Endodermal cell (in vitro differentiated cells): ENCODE measurements at places on chromosomes 7 and 10. TPM values are rescaled to one million over a fixed set of nuclear protein-coding genes. Genes with fewer than 3 reads are reported as not detected.
A peak's percentile ranks its signal among the peaks of the same experiment; 100 is the strongest.

The CALHM3 gene
- not detected in 2 replicates for total RNA-seq

The EVX1 gene
- total RNA-seq: 8.4 and 10.7 TPM in 2 replicates

The ADARB2 gene
- 0.97 and 1.1 TPM in 2 replicates for total RNA-seq

The SEMA3E gene
- total RNA-seq: 438 to 883 TPM (median 466 TPM) in 3 replicates

The LRRC17 gene
- total RNA-seq: 0.18 TPM in 2 replicates

The SLC13A4 gene
- total RNA-seq: 1.7 to 3.2 TPM (median 2.3 TPM) in 3 replicates

The CASTOR2 gene
- total RNA-seq: 105 and 116 TPM in 2 replicates

The LAMB1 gene
- total RNA-seq: 209 to 219 TPM (median 210 TPM) in 3 replicates

The PRSS37 gene
- total RNA-seq: not detected in 3 replicates

The CPA2 gene
- total RNA-seq: 0.40 and 0.81 TPM in 2 replicates

The ATRNL1 gene
- 8.0 to 12.5 TPM (median 10.6 TPM) in 3 replicates for total RNA-seq

GRCh38 chr7:103687951-103688350 lies 241.9 kb upstream of the SLC26A5 start:
- no peak for DNase-seq

DNA sequence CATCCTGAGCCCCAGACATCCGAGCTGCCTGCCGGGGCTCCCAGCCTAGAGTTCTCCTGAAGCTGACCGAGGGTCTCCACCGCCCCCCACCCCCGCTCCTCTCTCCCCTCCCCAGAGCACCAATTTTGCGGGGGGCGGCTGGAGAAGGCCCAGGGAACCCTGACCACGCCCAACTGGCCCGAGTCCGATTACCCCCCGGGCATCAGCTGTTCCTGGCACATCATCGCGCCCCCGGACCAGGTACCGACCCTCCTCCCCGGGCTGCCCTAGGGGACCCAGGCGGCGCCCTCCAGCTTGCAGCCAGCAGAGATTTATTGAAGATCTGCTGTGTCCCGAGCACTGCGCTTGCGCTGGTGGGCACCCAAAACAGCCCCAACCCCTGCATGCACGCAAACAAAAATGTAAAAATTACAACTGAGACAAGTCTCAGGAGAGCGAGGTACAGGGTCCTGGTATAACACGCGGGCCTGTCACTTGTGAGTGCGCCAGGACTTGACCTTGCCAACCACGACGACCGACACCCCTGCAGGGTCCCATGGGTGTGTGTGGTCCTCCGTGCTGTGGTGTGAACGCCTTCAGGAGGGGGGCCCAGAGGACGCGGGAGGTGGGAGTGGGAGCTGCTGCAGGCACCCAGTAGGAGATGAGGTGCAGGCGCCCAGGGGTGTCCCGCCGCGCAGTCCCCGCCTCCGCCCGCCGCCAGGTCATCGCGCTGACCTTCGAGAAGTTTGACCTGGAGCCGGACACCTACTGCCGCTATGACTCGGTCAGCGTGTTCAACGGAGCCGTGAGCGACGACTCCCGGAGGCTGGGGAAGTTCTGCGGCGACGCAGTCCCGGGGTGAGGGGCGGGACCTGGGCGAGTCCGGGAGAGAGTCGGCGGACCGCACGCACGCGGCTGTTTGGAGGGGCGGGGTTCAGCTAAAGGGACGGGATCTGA lies 3.1 kb downstream of the PCOLCE start:
- peak; percentile 85 for DNase-seq

DNA sequence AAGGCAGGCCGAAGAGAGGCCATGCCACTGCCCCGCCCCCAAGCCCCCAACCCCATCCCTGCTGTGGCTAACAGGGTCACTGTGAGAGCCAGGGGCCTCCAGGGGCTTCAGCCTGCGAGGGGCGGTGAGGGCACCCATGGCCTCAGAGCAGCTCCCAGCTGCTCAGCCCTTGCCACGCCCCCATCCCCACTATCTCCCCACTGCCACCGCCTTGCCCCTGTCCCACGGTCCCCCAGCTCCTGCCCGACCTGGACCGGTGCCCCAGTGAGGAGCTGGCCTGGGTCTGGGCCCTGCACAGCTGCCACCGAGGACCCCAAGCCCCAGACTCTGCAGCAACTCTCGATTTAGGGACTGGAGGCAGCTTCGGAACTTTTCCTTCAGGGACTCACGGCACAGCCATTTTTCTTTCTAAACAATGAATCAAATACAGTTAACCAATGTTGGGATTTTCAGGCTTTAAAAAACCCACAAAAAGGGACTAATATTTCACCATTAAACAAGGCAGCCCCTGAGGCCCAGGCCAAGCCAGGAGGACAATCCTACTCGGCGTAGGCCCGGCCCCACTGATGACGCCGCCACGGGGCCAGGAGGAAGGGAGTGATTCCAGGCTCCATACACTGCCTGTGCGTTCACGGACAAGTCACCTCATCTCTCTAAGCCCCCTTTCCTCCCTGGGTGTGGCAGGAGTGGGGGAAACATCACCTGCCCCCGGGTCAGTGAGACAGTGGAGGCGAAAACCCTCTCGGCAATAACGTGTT lies 237.1 kb downstream of the ELFN1 start:
- no peak for DNase-seq

DNA sequence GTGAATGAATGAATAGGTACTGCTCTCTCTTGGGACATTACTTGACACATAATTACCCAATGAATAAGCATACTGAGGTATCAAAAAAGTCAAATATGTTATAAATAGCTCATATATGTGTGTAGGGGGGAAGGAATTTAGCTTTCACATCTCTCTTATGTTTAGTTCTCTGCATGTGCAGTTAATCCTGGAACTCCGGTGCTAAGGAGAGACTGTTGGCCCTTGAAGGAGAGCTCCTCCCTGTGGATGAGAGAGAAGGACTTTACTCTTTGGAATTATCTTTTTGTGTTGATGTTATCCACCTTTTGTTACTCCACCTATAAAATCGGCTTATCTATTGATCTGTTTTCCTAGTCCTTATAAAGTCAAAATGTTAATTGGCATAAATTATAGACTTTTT lies 1.2 kb downstream of the CFTR start:
- no peak for DNase-seq

DNA sequence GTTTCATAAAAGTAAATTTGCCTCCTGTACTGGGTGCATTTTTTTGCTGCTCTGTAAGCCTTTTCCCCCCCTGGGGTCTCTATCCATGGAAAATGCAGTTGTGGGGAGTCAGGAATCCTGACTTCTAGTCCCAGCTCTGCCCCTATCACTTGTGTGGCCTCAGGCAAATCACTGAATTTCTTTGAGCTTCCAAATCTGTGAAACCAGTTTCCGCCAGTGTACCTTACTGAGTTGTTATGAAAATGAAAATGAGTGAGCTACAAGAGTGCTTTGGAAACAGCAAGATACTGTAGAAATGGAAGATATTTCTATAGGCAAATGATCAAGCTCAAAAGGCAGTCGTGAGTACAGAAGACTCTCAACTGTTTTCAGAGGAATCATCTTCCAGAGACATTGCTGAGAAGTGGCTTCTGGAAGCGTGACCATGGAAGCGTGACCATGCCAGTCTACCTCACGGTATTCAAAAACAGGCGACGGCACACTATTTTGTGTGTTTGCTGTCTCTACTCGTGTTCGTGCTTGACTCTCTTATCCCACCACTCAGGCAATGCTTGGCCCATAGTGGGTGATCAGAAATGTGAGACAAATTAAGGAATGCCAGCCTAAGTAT lies 107.4 kb downstream of the ATXN7L1 start:
- DNase-seq: no peak

DNA sequence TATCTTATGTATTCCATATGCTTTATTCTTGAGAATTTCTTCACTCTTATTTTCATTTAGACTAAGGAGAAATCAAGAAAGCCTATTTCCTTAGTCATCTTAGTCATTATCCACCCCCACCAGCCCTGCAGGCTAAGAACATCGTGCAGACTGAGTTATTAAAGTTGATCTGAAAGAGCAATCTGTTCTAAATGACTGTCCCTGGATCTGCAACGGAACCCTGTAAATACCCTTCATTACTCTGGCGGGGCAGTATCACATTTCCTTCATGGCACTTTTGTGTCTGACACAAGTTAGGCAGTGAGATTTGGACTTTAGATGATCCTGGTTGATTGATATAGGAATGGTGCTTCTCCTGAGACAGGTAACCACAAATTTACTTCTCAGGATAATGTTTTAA lies 3.5 kb upstream of the MYPN start:
- no peak for DNase-seq

- no peak for DNase-seq
These were observed 64.0 kb downstream of the CLEC2L start for GRCh38 chr7:139587535-139587934.

DNA sequence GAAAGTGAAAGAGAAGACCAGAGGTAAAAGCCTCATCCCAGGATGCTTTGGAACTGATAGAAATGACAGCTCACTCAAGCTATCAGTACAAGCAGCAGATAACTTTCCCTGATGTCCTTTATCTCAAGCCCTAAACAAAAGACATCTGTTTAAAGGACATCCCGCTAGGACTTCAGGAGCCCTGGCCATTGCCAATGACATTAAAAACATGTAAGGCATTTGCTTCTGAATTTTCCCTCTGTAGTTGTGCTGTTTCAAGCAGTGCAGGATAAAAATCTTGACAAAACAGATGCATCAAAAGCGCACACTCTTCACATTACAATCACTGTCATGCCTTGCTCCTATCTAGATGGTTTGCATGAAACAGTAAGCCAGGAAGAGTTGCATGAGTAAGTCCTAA lies 159.8 kb downstream of the AOAH start:
- DNase-seq: no peak

DNA sequence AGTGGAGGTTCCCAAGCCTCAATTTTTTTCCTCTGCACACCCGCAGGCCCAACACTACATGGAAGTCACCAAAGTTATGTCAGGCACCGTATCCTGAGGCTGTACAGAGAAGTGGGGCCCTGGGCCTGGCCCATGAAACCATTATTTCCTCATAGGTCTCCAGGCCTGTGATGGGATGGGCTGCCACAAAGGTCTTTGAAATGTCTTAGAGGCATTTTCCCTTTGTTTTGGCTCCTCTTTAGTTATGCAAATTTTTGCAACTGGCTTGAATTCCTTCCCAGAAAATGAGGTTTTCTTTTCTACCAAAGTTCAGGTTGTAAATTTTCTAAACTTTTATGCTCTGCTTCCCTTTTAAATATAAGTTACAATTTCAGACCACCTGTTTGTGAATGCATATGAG lies 365.2 kb downstream of the HGF start:
- DNase-seq: no peak

- no peak for DNase-seq
These were observed 22.0 kb downstream of the ITGB8 start for GRCh38 chr7:20352573-20353306.

DNA sequence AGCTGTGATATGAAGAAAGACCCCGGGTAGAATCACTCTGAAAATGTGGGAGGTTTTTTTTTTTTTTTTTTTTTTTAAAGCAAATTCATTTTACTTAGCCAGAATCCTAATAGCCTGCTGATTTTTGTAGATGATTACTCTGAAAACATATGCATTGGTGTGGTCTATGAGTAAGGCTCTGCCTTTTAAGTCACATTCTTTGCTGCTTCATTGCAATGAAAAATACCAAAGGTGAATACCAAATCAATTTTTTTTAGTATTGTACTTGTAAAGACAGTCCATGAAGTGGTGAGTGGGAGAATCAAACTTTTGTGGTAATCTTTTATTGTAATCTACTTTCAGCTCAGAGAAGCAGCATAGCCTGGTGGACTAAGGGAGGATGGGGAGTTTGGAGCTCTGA lies 130.3 kb downstream of the SDK1 start:
- DNase-seq: no peak

GRCh38 chr10:27525819-27526218 lies 21.7 kb downstream of the RAB18 start:
- DNase-seq: no peak

- DNase-seq: peak; percentile 75
These were observed 2.0 kb downstream of the CALY start for GRCh38 chr10:133334503-133335245.

DNA sequence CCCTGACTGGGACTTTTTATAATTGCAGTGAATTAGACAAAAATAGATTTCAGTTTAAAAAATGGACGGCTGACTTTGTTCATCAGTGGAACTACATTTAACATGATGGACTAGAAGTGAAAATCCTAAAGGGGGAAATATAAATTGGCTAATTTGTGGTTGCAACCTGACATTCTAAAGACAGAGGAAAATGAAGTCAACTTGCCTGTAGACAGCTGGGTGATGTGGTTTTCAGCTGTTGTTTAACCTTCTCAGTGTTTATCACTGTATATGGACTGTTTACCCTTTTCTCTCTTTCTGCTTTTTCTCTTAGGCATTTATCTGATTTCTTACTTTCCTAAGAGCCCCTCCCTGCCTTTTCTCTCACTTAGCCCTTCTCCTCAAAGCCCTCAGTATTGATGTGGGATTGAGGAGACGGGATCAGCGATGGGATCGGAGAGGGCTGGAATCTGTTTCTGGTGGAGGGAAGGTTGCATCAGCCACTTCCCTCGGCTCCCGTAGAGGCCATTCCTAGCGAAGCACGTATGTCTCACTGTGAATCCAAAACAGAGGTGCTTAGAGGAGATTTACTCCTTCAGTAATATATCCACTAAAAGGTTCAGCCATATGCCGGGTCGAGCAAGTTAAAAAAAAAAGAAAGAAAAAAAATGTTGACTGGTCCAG lies 109.0 kb upstream of the KLF6 start:
- no peak for DNase-seq

DNA sequence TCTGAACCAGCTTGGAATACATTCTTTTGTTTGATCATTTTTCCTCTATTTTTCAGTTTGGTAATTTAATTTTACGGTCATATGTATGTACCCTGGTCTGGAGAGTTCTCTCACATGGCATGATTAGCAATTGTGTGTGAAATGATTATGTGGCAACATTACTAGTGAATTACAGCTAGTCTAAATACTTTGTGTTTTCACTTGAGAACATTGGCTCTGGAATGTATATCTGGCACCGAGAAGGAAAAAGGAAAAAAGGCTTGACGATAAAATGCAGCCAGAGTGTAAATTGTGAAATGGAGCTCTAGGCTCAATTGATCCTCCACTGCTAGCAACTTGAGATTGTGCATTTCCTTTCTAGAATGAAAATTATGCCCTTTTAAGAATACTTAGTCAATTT lies 397.2 kb downstream of the EXOC4 start:
- no peak for DNase-seq

DNA sequence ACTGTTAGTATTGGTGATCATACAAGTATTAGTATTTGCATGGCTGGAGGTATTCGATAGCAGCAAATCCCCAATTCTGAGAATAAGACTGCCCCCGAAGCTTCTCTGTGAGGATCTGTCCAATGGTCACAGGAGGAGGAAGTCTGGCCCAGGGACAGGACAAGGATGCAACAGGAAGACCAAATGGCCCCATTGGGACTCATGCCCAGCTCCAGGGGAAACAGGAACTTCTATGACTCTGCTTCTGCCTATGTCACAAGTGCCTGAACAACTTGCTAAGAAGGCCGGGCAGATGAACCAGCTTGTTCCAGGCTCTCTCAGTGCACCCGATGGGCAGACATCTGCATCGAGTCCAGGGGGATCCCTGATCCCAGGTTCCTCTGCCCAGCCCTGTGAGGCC lies 172.0 kb upstream of the GRB10 start:
- no peak for DNase-seq

- DNase-seq: no peak
These were observed 365.3 kb downstream of the REEP3 start for GRCh38 chr10:63886281-63887022.

DNA sequence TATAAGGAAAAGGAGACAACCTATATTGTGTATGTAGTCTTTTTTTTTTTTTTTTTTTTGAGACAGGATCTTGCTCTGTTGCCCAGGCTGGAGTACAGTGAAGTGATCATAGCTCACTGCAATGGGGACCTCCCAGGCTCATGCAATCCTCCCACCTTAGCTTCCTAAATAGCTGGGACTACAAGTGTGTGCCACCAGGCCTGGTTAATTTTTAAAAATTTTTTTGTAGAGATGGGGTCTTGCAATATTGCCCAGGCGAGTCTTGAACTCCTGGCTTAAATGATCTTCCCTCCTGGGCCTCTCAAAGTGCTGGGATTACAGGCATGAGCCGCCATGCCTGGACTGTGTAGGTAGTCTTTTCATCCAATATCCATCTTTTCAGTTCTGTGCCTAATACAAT lies 78.7 kb upstream of the ARHGAP21 start:
- no peak for DNase-seq
